ENCODE measurements at places on chromosomes 7 and 10. TPM values are rescaled to one million over a fixed set of nuclear protein-coding genes. Genes with fewer than 3 reads are reported as not detected.

DNA sequence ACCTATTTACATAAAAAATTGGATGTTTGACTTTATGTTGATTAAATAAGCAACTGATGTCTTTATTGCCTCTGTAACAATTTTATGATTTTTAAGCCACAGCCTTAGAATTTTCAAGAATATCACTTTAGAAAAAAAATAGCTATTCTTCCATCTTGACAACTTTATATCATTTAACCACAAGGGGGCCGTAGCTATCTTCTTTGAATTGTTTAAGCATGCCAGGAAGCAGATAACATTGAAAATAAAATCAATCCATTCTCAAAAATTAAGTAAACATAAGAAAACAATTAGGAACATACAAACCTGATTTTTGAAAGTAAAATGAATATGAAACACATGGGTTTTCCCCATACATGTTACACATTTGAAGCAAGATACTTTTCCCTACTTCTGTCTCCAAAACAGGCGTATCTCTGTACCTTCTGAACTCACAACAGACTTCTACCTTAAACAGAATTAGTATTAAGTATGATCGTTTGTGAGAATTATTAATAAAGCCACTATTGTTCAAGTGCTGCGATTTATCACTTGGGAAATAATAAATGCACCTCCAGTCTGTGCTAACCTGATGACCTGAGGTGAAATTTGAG lies 209.0 kb downstream of the CACNA2D1 start:
- DNase-seq = peak; percentile 69

DNA sequence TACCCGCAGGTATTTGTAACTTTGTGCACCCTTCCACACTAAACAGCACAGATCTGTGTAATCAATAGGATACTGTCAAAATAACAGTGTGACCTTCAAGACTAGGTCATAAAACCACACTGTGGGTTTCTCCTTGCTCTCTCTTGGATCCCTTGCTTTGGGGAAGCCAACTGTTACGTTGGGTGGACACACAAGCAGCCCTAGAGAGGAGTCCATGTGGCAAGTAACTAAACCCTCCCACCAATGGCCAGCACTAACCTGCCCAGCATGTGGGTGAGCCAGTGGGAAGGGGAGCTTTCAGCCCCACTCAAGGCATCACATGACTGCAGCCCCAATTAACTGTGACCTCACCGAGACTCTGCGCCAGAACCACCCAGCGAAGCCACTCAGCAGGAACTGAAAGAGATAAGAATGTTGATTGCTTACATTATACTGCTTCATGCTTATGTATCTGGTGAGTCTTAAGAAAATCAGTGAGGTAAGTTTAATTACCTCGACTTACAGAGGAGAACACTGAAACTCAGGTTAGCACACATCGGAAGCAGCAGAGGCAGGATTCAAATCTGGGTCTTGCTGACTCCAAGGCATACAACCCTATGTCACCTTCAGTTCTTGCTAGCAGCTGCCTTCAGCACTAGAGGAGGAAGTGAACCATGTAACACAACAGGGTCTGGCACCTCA lies 9.4 kb upstream of the ZC3HAV1 start:
- DNase-seq = no peak

- DNase-seq = no peak
These were observed 28.3 kb upstream of the CAMK2B start for GRCh38 chr7:44353668-44354067.

- peak; percentile 68 for DNase-seq
These were observed 65.5 kb downstream of the LRRC17 start for GRCh38 chr7:102978284-102978683.

DNA sequence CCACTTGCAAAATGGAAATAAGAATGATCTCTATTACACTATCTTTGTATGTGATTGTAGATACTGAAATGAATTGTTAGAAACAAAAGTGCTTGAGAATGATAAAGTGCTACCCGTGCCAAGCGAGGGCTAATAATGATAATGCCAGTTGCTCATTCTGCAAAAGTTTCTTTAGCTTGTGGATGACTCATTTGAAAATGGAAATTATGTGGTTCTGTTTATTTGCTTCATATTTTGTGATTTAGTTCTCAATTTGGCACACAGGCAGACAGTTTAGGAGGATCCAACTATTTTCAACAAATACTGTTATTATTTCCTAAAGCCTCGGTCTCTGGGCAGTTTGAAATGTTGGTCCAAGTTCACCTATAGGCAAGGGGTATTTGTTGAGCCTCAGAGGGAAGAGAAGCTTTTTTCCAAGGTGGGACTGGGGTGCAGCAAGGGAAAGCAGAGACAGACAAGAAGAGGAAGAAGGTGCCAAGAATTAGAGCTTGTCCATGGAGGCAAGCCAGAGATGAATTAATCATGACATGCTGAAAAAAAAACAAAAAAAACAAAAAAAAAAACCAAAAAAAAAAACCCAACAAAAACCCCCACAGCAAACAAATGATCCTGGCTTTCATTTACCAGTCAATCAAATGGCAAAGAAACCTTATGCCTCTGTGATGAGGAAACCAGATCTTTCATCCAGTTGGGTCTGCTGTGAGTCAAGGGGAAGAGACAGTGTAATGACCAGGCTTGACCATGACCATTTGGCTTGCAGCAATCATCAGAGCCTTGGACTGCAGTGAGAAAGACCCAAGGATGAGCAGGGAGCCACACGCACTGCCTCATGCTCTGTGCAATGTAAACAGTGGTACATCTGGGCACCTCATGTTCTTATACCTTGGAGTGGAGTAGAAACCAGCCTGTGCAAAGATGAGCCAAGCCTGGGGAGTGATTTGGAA lies 285.0 kb upstream of the HABP2 start:
- DNase-seq = no peak

GRCh38 chr7:145860809-145861208 lies 255.8 kb upstream of the CNTNAP2 start:
- no peak for DNase-seq

- no peak for DNase-seq
These were observed 31.8 kb downstream of the CCM2 start for GRCh38 chr7:45031829-45032228.

- DNase-seq = peak; percentile 88
These were observed 98.0 kb downstream of the KAT6B start for GRCh38 chr10:74924251-74924963.

DNA sequence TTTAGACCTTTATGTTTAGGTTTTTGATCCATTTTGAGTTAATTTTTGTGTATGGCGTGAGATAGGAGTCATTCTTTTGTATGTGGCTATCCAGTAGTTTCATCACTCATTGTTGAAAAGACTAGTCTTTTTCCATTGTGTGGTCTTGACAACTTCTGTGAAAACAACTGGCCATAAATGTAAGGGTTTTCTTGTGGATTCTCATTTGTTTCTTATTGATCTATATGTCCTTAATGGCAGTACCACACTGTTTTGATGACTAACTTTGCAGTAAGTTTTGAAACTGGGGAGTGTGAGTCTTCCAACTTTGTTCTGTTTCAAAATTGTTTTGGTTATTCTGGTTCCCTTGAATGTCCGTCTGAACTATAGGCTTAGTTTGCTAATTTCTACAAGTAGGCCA lies 16.3 kb downstream of the SEPTIN7 start:
- no peak for DNase-seq

Gene LRRN3
- 0.05 TPM for total RNA-seq

Measured in dermis blood vessel endothelial cell (primary cell).